Stomach (tissue), 19 donors: ENCODE measurements at places on chromosomes 12 and 14. TPM values are rescaled to one million over a fixed set of nuclear protein-coding genes. Genes with fewer than 3 reads are reported as not detected.

DNA sequence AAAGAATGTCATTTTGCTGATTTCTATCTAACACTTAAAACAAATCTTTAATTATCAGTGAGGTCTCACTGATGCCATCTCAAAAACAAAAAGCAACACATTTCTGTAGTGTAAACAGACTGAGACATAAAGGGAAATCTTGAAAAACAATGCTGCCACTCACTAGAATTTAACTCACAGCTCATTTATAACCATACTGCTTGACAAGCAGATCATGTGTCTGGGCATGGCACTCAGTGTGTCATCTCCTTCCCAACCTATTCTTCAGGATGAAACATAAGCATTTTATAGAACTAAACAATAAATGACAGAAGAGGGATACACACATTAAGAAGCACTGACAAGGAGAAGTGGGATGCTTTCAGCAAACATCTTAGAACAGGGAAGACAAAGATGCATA lies 22.4 kb downstream of the ATF7 start:
- no peaks in the 10 kb centered on the region for H3K27me3 ChIP-seq
- H3K36me3 ChIP-seq: peaks cover 18% of the 10 kb centered on the region
- DNase-seq: no peak
- peaks cover 4% of the 10 kb centered on the region for H3K4me1 ChIP-seq

The CACNA1C gene
- 7.7 TPM for total RNA-seq

DNA sequence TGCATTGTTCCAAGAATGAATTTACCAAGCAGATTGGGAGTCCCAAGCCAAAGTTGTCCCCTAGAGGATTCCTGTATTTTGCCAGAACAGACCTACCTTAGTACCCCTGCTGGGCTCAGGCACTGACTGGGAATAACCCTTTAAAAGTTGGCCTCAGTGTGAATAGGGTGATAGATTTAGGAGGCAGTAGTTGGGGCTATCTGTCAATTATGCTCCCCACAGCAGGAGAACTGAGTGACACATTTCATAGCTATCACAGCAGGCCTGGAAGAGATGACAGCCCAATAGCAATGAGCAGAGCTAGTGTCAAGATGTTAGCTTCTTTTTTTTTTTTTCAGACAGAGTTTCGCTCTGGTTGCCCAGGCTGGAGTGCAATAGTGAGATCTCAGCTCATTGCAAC lies 14.3 kb upstream of the LRP6 start:
- no peaks in the 10 kb centered on the region for H3K27me3 ChIP-seq
- no peaks in the 10 kb centered on the region for H3K4me1 ChIP-seq
- H3K4me3 ChIP-seq: no peak overlapping the region
- DNase-seq: no peak
- no peaks in the 10 kb centered on the region for H3K36me3 ChIP-seq
- no peak overlapping the region for H3K27ac ChIP-seq

The DEPDC4 gene
- total RNA-seq: not detected

The TSPAN9 gene
- 1.4 TPM for total RNA-seq

DNA sequence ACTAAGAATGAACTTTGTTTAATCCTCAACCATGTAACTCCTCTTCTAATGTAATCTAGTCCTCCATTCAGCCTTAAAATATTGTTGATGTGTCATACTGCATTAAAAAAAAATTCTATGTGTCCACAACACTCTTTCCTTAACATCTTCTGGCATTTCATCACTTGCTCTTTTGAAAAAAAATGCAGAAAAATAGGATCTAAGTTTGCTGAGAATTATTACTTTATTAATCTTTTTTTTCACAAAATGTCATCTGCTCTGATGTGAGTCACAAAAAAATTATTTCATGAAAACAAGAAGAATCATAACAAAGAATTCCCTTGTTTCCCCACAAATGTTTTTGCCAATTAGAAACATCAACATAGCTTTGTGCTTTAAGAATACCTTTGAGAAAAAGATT lies 410.1 kb upstream of the MGAT4C start:
- no peaks in the 10 kb centered on the region for H3K36me3 ChIP-seq
- no peak for DNase-seq
- H3K27ac ChIP-seq: no peak overlapping the region
- no peak overlapping the region for H3K4me3 ChIP-seq
- H3K4me1 ChIP-seq: no peaks in the 10 kb centered on the region
- H3K27me3 ChIP-seq: no peaks in the 10 kb centered on the region
